AG20443 (cell line): ENCODE measurements at places on chromosomes 13 and 19.

GRCh38 chr19:9566729-9567128 lies 17.6 kb downstream of the ZNF121 start:
- DNase-seq, result no peak

DNA sequence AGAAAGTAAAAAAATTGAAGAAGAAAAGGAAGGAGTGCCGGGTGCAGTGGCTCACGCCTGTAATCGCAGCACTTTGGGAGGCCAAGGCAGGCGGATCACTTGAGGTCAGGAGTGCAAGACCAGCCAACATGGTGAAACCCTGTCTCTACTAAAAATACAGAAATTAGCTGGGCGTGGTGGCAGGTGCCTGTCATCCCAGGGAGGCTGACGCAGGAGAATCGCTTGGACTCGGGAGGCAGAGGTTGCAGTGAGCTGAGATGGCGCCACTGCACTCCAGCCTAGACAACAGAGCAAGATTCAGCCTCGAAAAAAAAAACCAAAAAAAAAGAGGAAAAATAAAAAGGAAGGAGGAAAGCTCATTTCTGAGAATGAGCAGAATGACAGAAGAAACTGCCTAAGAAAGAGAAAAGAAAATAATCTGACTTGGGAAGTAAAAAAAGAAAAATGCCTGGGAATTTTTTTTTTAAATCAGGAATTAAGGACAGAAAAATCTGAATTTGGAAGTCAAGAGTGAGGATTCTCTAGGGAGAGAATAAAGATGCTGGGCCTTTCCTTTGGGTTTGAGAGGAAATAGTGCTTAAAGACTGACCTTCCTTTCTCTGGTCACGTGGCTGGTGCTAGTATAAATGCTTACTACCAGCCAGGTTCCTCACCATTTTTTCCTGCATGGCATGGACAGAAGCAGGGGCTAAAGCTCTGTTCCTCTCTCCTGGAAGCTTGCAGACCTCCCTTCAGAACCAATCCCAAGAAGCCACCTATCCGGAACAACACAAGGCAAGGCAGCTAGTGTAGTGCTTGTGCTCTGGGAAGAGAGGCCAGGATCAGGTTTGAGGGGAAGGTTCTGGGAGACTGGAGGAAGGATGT lies at the start of gene FFAR2:
Gene FFAR2 (plus strand): TSS at position 652 of the 864 bp plus-strand sequence. CDS start 1,458 bp downstream, outside the sequence.
- no peak for DNase-seq

GRCh38 chr13:48415516-48415915 lies 2.6 kb upstream of the LPAR6 start:
- DNase-seq, result no peak

- no peak for DNase-seq
Observed at GRCh38 chr13:57865600-57866294, 234.2 kb downstream of the PCDH17 start.

- DNase-seq, result no peak
Observed at GRCh38 chr13:23949200-23949599, 51.9 kb upstream of the C1QTNF9B start.

DNA sequence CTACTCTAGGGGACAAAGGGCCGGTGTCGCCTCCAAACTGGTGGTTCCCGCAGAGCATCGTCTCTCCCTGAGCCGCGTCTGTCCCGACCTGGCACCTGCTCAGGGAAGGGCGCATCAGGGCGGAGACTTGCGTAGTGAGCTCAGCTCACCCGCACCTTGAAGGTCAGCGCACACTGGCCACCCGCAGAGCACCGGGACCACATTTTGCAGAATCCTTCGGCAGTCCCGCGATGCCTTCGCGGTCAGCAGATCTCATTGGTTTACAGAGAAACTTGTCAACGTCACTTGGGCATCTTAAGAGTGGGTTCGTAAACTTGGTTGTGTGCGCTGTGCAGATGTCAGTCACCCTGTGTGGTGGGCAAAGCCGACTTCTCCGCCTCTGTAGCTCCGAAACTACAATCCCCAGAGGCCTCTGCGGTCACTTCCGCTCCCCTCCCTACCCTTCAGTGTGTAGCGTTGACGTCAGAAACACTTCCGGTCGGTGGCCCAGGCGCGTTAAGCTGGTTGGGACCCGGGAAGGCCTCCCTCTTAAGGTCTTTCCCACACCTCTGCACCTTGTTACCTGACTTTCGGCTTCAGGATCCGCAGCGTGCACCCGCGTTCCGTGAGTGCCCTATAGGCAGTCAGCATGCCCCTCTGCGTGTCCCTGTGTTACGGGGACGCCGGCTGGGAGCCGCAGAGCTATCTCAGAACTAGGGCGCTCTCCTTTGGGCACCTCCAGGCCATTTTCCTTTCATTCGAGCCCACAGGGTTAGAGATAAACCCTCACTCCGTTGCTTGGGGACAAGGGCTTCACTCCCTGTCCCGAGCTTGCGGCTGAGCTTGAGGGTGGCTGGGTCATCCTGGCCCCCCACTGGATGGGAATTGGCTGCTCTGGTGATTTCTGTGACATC lies 36.5 kb upstream of the ZNF527 start:
- peak; percentile 95 for DNase-seq
